ENCODE measurements at places on chromosomes 13 and 19. TPM values are rescaled to one million over a fixed set of nuclear protein-coding genes. Genes with fewer than 3 reads are reported as not detected.
A peak's percentile ranks its signal among the peaks of the same experiment; 100 is the strongest.

DNA sequence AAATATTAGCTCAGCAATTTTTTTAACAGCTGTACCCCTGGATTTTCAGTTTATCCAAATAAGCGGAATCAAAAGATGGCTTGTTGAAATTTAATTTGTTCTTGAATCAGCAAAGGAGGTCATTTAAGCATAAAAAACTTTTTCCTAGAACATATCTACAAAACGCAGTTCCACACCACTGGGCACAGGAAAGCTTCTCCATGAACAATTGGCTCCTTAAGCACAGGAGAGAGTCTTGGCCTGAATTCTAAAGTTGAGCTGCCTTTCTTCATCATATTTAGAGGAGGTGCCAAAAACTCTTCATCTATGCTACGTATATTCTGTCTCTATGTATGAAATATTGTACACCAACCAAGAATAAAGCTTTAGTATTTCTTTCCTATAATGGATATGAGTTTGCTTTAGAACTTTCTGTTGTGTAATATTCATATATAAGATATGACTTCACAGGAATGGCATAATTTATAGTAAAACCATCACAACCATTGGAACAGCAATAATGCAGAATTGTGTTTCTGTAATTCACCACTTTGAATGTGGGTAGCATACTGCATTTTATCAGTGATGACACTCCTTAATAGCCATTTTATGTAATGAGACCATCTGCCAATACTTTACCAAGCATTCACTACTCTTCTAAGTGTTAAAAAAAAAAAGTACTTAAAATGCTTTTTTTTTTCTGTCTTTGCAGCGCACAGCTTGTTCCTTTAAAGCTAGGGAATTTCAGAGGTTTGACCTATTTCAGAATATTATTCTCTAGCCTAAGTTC, 263.7 kb downstream of the SLITRK6 start:
- no peak for DNase-seq

DNA sequence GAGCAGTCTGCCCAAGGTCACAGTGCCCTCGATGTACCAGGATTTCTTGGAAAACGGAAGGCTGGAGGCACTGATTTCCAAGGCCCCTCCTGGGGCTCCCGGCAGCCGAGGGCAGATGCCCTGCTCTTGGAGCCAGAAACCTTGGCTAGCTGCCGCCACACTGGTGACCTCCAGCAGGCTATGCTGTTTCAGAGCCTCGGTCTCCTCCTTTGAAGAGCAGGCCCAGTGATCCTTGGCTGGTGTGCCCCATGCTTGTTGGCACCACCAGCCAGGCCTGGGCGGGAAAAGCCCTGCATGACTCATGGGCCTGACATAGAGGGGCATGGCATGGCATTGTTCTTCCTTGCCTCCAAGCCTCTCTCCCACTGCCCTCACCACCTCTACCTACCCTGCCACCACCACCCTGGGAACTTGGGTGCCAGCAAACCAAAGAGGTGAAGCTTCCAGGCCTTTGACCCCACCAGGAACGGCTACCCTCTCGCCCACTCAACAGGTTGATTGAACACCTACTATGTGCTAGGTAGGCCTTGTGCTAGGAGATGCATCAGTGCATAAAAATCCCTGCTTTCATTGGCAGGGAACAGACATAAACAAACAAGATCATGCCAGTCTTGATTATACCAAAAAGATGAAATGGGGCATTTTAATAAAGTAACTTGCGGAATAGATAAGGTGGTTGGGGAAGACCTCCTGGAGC, 1.6 kb upstream of the CLEC11A start:
- DNase-seq, result no peak

DNA sequence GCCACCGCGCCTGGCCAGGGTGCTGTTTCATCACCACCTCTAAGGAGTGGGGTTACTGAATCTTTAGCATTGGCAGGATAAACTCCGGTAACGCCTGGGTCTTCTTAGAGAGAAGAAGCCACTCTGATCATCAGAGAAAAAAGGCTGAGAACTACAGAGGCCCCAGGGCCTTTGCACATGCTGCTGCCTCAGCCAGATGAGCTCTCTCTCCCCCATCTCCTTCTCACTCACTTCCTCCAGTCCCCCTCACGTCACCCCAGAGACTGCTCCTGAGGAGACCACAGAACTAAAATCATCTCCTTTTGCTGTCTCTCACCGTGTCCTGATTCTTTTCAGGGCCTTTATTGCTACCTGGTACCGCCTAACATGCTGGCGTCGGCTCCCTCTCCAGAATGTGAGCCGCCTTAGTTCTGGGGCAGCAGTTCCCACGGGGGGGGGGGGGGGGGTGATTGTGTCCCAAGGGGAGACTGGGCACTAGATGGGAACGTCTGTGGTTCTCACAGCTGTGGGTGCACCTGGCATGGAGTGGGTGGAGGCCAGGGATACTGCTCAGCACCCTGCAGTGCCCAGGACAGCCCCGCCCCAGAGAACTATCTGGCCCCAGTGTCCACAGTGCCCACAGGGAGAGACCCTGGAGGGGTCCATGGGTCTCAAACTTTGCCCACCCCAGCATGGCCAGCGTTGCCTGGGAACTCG, 5.1 kb upstream of the DIRAS1 start:
- no peak for DNase-seq

DNA sequence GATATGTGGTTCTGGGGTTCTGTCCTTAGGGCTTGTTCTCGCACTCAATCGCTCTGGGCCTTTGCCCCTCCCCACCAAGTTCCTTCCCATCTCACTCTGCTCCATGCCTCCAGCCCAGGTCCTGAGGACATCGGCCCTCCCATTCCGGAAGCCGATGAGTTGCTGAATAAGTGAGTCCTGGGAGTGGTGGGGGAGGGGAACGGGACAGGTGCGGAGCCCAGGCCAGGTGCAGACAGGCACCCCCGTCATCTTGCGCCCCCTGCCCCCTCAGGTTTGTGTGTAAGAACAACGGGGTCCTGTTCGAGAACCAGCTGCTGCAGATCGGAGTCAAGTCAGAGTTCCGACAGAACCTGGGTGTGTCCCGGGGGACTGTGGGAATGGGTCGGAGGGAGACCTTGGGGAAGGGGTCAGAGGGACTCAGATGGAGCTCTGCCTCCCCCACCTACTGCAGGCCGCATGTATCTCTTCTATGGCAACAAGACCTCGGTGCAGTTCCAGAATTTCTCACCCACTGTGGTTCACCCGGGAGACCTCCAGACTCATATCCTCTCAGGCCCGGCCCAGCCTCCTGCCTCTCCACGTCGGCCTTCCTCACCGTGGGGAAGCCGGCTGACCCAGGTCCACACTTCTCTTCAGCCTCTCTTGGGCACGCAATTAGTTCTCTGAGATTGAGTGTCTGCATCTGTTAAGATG, 10.1 kb downstream of the FUZ start:
- DNase-seq, result no peak

GRCh38 chr13:33794576-33794975, 23.4 kb upstream of the RFC3 start:
- DNase-seq, result no peak

GRCh38 chr19:18321734-18322102, 1.2 kb downstream of the LSM4 start:
- DNase-seq, result peak; percentile 39

- no peak for DNase-seq
Measured at GRCh38 chr13:79018166-79018565, 359.2 kb upstream of the OBI1 start.

SPTBN4 gene
- 3.4 TPM for polyA plus RNA-seq

DNA sequence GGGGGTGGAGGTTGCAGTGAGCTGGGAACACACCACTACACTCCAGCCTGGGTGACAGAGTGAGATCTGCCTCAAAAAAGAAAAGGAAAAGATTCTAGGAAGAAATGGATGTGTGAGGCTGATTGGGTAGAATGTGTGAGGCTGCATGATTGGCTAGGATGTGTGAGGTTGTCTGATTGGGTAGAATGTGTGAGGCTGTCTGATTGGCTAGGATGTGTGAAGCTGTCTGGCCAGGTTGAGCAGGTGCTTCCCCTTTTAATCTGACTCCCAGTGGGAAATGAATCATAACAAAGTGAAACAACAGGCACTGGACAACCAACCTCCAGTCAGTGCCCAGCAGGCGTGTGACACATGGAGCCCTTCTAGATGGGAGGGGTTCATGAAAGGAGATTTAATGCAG, 14.7 kb downstream of the C13orf46 start:
- peak; percentile 7 for DNase-seq

- no peak for DNase-seq
Measured at GRCh38 chr13:112785483-112785856, 95.6 kb downstream of the ATP11A start.

DNA sequence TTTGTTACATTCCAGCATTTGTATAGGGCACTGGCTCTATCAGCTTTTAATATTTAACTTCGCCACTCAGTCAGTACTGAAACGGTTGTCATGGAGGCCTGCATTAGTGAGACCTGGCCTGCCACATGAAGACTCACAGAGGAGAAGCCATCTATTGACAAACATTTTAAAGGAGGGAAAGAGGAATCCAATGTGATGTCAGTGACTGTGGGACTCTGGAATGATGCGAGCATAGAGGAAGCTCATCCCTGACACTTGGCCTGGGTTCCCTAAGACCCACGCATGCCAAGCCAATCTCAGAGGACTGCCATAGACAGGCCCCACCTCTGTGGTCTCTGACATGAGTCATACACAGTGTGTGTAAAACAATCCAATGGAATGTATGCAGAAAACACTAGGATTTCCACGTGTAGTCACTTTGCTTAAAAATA, 7.9 kb upstream of the DPY19L3 start:
- DNase-seq, result no peak

DNA sequence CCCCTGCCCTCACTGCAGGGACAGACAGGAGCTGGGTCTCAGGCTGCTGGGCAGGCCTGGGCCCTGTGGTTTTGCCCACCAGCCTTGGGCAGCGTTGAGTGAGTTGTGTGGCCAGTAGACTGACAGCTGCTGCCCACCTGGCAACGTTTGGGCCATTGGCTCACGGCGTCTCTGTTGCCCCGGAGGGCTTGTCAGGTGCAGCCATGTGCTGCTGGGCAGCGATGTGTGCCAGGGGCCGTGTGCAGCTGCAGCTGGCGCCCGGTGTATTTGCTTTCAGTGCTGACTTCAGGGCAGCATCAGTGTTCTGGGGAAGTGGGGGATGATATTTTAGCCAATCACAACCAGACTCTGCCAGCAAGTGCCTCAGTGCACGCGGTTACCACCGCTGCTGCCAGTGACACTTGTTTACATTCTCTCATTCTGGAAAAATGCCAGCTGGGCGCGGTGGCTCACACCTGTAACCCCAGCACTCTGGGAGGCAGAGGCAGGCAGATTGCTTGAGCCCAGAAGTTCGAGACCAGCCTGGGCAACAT, 10.6 kb downstream of the FZR1 start:
- no peak for DNase-seq

DNA sequence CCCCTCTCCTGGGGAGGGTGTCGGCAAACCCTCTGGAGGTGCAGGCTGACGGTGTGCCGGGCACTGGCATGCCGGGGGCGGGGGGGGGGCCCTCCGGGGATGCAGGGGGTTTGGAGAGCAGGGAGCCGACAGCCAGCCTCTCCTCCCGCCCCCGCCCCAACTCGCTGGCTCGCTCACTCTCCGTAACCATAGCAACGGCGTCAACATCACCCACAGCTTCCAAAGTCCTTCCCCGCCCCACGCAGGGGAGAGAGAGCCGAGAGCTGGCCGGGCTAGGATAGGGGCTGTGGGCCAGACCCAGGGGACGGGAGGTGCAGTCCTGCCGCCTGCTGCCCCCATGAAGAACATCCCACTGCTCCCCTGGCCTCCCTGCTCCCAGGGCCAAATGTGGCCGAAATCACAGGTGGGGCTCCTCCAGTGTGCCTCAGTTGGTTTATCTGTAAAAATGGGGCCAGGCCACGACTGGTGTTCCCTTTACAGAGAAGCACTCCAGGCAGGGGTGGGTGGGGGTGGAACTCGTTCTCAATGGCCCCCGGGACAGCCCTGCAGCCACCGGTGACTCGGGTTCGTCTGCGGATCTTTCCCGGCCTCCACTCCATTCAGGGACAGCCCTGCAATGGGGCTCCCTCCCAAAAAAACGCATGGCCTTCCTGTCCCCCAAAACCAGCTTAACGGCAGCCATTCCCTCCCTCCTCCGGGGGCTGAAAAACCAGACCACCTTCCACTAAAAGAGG, 3.2 kb downstream of the KLF16 start:
- peak; percentile 95 for DNase-seq

- no peak for DNase-seq
Measured at GRCh38 chr13:80363890-80364503, 23.1 kb upstream of the SPRY2 start.

EDDM13 gene
- polyA plus RNA-seq, result 1.2 TPM

IGFL2 gene
- 0.36 TPM for polyA plus RNA-seq

DNA sequence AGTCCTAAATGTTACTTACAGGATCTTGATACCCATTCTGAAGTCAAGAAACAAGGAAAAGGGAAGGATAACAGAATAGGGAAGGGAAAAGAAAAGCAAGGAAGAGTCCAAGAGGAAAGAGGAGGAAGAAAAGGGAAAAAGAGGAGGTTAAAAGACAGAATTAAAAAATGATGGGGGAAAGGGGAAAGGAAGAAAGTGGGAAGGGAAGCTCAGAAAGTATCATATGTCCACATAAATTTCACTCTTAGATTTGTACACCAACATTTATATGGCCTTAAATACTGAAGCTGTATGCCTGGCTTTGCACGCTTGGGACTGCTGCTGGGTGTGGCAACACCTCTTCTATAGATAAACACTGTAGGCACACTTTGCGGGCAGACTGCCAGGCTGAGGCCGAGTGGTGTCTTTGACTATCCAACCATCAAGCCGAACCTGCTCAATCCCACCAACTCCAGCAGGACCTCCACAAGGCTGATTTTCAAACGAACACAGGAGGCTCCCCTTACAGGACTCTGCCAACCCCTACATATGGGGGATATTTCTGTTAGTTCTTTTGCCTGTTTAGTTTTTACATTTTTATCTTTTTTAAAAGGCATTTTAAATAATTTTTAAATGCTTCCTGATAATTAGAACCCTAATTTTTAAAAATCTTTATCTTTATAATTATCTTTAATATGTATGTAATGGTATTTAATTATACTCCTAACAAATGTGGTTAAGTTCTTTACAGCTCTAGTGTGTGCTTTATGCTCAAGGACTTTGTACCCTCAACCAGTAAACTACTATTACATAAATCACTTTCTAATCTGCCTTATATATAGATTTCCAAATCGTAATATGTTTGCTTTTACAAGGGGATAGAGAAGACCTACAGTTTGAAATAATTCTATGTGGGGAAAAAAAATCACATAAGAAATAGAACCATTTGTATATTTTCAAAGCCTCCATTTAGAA, 154.2 kb downstream of the DIAPH3 start:
- peak; percentile 73 for DNase-seq

GRCh38 chr13:56066321-56066720, 1074.4 kb upstream of the PRR20A start:
- no peak for DNase-seq
